ENCODE measurements at places on chromosomes 12 and 14.

DNA sequence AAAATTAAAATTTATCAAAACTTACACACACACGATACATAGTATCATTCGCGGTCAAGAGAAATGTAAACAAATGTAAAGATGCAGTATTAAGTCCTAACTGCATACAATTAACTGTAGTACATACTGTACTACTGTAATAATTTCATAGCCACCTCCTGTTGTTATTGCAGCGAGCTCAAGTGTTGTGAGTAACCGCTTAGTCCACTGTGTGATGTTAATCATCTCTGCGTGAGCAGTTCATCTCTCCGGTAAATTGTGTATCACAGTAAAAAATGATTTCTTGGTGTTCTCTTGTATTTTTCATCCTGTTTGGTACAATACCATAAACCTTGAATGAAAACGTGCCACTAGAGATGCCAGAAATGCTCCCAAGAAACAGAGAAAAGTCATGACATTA, 6.5 kb downstream of the EPS8 start:
- no peak for DNase-seq

GRCh38 chr12:123847876-123848275, 85.8 kb downstream of the DNAH10 start:
- DNase-seq: no peak

- peak; percentile 48 for DNase-seq
These were observed 2.3 kb upstream of the ZNF384 start for GRCh38 chr12:6691473-6691872.

GRCh38 chr12:4119157-4119761, 154.3 kb upstream of the CCND2 start:
- no peak for DNase-seq

GRCh38 chr14:74945261-74945851, 10.0 kb downstream of the PGF start:
- DNase-seq: no peak

GRCh38 chr12:4441355-4442335, 4.0 kb downstream of the FGF6 start:
- DNase-seq: no peak

- no peak for DNase-seq
These were observed 196.1 kb downstream of the BCL11B start for GRCh38 chr14:99075771-99076375.

GRCh38 chr14:89672636-89673511, 255.8 kb upstream of the FOXN3 start:
- DNase-seq: no peak

- DNase-seq: no peak
These were observed 20.0 kb upstream of the HHIPL1 start for GRCh38 chr14:99624971-99625370.

- no peak for DNase-seq
These were observed 92.7 kb downstream of the DIP2B start for GRCh38 chr12:50597200-50598195.

- no peak for DNase-seq
These were observed 71.8 kb upstream of the OVCH1 start for GRCh38 chr12:29569132-29569757.

- DNase-seq: peak; percentile 1
These were observed 276.1 kb upstream of the BTG1 start for GRCh38 chr12:92421701-92422100.

- DNase-seq: no peak
These were observed 733 bp upstream of the P3H3 start for GRCh38 chr12:6827437-6827911.

DNA sequence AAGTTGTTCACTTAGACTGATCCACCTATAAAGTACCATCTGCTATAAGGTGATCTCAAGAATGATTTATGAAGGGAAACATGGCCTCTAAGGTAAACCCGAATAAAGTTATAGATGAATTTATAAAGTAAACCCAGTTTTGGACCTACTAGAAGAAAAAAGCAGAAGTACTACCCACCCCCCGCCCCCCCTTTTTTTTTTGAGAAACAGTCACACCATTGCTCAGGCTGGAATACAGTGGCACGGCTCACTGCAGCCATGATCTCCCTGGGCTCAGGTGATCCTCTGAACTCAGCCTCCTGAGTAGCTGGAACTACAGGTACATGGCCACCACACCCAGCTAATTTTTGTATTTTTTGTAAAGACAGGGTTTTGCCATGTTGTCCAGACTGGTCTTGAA, 3.9 kb downstream of the ENTPD5 start:
- DNase-seq: no peak

DNA sequence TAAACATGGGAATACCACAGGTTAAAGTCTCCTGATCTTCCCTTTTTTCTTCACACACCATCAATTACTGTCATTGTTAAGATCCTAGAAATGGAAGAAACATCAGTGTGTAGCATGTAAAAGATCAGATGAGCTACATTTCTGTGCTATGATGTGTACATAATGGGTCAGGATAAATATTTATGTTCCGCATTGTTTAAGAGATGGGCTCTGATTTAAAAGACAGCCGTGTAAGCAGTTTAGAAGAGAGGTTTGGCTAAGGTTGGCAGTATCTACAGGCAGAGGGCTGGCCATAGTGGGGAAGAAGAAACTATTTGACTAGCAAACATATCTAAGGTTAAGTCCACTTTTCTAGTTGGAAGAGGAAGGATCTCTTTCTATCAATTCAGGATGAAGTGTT, 49.4 kb downstream of the LRRC9 start:
- DNase-seq: no peak

Data from AG09309 (cell line).